ENCODE measurements at places on chromosomes 12 and 14.

- no peak for DNase-seq
These were observed 147.5 kb upstream of the C14orf180 start for GRCh38 chr14:104431929-104432541.

DNA sequence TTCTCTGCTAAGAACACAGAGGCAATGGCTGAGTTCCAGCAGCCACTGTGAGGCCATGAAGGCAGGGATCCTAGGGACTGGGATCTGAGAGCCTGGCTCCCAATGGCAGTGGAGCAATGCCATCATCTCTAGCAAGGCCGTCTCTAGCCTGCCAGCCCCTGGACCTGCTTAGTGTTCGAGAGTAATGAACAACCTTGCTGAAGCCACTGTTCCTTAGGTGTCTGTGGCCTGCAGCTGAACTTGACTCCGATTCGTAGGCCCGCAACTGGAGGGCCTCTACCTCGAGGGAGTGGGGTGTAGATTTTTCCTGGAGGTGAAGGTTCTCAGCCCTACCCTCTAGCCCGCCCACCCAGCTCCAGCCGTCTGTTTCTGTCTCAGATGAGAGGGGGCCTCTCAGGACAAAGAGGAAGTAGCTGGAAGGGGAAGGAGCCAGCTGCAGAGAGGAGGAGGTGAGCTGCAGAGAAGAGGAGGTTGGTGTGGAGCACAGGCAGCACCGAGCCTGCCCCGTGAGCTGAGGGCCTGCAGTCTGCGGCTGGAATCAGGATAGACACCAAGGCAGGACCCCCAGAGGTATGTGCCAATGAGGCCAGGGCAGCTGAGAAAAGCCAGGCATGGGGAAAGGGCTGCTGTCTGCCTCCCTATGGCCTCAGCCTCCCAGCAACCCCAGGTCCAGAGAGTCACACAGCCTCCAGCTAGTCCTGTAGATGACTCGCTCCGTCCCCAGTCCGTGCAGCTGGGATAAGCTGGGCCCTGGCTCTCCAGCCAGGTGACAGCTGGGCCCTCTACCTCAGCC is at the start of gene PLD4:
Gene PLD4 (plus strand): TSS at position 459 of the 793 bp plus-strand sequence. CDS start 2,262 bp downstream, outside the sequence.
- DNase-seq: no peak

GRCh38 chr12:45666396-45666795 is 63.1 kb upstream of the ARID2 start:
- peak; percentile 20 for DNase-seq

DNA sequence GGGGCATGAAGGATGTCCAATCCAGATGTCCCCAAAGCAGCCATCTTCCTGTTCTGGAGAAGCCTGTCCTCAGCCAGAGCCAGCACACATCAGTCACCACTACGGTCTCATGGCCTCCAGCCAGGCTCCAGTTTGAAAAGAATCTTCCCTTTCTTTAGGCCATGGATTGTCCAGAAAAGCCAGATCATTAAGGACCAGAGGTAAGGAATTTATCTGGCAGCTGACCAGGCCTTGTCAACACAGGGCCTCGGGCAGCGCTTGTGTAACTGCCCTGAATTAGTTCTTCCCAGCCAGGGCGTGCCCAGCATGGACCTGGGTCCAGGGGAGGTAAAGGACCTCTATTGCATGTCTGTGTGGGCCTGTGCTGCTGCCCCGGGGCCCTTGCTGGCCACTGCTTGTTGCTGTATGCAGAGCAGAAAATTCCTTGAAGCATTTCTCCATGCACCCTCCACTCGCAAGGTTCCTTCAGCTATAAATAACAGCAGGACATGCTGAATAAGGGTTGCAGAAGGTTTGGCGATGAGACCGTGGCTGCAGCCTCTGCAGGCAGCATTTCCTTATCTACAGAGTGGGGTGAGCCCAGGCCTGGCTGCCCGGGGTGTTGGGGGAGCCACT is 21.7 kb upstream of the VPS37B start:
- DNase-seq: no peak

- no peak for DNase-seq
These were observed 60.1 kb upstream of the EIF5 start for GRCh38 chr14:103273745-103274615.

DNA sequence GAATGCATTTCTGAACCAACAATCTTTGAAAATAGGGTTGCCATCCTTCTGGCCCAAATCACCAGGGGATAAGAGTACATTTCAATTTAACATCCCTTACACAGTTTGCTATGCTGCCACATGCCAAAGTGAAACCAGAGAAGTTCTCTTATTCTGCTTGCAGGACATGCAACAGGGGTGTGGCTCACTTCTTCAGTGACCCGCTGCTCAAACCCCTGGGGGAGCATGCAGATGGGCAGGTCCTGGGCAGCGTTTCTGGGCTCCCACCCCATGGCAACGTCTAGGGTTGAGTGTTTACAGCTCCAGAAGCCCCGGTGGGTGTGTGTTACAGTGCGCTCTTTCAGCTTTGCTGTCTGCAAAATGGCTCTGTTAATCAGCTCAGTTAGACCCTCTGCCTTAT is 1306.3 kb upstream of the TMEM132C start:
- DNase-seq: no peak

- no peak for DNase-seq
These were observed 102.0 kb downstream of the FSCB start for GRCh38 chr14:44405011-44405486.

DNA sequence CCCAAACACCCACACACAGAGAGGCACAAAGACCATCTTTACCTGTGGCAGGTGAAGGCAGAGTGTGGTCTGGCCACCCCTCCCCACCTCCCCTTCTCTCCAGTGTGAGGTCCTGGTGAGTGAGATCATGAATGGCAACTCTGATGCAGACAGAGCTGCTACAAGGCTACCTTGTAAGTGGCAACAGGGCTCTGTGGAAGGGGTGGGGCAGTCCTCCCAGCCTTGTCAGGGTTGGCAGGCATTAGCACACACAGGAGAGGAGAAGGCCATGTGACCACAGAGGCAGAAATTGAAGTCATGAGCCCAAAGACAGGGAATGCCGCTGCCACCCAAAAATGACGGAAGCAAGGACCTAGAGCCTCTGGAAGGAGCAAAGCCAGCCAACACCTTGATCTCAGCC is 30.7 kb downstream of the VWF start:
- DNase-seq: no peak

- DNase-seq: no peak
These were observed 48.8 kb upstream of the PAPLN start for GRCh38 chr14:73188501-73188911.

DNA sequence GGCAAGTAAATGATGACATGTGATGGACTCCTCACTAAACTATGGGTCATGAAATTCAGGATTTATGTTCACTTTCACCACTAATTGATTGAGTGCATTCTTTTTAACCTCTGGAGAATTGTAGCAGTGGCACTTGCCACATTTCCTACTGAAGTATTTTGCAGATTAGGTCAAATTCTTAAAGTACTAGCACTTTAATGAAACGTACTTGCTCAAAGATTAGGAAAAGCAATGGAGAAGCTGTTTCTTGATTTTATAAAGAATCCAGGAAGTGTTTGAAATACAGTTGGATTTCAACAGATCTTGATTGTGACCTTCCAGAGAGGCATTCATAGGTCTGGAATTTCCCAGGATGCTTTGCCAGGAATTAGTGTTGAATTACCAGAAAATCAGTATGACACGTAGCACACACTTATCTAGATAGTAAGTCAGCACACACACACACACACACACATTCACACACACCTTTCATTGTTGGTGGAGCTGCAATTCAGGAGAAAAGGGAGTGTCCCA is 162.6 kb downstream of the MYRFL start:
- DNase-seq: no peak

DNA sequence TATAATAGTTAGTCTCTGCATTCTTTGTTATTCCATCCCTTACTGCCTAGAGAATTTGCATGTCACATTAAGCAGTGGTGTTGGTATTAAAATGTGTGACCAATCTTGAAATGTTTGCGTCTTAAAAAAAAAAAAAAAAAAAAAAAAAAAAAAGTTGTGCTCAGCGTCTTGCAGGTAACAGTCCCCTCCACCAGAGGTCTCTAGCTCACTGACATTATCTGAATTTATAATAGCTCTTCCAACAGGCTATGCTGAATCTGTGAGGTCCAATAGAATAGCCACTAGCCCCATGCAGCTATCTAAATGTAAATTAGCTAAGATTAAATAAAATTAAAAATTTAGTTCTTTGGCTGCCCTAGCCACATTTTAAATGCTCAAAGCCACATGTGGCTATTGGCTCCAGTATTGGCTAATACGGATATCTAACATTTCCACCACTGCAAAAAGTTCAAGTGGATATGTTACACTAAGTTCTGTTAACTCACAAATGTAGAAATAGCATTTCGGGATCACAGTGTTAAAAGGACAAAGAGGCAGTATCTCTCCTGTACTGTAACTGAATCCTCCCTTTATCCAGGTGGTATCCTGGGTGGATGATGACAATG is 28.7 kb downstream of the NKX2-8 start:
- DNase-seq: peak; percentile 27

DNA sequence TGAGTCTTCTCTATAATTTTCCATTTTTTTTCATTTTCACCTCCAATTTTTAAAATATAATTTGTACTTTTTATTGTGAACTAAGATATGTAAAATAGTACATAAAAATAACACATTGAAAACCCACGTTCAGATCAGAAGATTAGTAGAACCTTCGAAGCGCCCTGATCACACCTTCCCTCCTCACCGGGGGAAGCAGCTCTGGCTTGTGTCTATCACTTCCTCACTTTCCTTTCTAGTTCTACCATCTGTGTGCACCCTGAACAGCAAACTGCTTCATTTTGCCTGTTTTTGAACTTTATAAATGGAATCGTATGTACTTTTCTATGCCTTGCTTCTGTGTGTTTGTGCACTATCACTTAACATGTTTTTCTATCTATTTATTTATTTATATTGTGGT is 11.8 kb upstream of the CD27 start:
- DNase-seq: no peak

DNA sequence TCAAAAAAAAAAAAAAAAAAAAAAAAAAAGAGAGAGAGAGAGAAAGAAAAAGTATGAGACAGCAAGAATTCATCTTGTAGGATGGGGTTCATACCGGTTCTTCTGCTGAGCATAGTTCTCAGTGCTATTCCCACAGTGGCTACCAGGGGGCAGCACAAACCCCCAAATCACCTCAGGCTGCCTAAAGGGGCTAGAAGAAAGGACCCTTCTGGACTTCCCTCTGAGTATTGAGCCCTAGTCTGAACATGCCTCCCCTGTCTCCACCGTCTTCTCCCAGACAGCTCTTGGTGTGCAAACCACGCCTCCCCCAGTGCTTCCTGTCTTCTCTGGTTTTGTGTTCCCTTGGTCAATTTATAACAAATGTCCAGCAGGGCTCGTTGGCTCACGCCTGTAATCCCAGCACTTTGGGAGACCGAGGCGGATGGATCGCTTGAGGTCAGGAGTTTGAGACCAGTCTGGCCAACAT is 31.3 kb upstream of the SMUG1 start:
- DNase-seq: peak; percentile 73

- DNase-seq: no peak
These were observed 272.5 kb downstream of the SLC15A4 start for GRCh38 chr12:128551266-128551665.

DNA sequence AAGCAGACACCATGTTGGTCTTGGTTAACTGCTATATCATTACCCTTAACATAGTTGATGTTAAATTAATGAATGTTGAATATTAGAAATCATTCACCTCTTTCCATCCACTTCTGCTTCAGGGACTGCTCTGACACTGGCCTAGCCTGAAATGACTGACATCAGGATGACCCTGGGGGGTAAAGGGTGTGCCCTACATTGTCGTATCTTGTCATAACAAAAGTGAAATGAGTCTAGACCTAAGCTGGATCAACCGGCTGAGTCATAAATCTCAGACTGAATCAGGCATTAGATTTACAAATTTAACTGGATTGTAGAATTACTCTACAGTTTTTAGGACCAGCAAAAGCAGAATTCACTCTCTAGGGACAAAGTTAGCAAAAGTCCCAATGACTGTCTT is 35.3 kb downstream of the KICS2 start:
- DNase-seq: peak; percentile 72
